ENCODE measurements at places on chromosomes 2 and 18.

- no peak for DNase-seq
Observed at GRCh38 chr18:31079973-31080372, 22.2 kb downstream of the DSC2 start.

- no peak for DNase-seq
Observed at GRCh38 chr18:6010921-6011320, 115.6 kb upstream of the TMEM200C start.

- no peak for DNase-seq
Observed at GRCh38 chr18:73893880-73894279, 253.8 kb downstream of the FBXO15 start.

DNA sequence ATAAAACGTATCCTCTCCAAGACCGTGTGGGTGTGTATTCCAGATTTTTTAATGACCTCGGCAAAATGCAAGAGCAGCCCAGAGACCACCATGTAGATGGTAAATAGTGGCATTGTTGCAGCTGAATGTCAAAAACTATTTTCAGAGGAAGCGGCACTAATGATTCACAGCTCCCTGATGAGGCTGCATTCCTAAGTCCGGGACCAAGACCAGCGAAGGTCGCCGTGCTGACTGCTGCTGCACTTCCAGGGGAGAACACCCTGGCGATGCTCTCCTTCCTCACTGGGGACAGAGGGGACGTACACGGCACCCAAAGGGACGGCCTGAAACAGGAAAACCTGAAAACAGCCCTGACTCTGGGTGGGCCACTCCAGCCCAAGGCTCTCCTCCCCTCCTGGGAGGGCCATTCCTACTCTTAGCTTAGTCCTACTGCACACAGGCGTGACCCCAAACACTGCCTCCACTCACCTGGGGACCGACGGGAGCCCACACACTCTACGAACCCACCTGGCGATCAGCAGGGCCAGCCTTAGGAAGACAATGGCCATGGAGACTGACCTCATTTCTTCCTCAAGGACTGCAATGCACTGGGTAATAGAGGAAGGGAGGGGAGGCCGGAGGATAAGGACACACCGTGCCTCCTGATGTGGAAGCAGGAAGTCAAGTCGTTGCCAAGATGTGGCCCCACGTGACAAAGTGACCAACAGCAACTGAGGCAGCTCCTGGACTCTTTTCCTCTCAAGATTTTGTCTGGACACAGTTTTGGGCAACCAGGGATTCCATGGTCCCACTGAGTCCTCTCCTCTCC, 82.8 kb downstream of the ZNF516 start:
- no peak for DNase-seq

- DNase-seq, result no peak
Observed at GRCh38 chr2:143988082-143988481, 531.8 kb downstream of the ZEB2 start.

- no peak for DNase-seq
Observed at GRCh38 chr2:175003875-175004729, 1.1 kb downstream of the CHN1 start.

DNA sequence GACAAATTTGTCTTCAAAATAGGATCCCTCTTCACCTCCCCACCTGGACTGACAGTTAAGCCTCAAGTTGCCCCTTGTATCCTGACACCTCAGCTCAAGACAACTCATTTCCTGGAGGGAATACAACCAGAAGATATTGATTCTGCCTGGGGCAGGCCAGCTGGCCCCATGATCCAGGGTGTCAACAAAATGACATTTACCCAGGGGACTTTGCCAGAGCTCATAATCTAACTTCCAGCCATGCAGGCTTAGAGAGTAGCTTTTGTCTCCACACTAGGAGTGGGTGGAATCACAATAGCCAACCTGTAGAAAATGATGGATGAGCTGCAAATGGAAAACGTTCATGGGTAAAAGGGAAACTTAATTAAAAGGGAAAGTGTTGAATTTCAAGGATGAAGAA, 220.1 kb upstream of the DPP10 start:
- DNase-seq, result no peak

DNA sequence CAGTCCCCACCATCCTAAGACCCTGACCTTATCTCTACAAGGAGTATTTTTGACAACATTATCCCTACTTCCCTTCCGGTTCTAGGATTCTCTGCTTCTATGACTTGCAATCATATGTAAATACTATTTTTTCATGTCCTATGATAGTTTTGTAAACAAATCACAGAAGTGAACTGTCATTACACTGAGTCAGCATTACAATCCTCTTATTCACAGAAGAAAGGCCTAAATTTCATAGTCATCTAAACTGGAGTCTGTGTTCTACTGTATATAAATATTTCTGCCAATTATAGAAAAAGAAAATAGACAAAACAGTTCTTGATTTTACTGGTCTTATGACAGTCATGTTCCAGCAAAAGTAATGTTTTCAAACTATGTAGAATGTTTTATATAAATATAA, 265.1 kb downstream of the NCKAP5 start:
- DNase-seq, result no peak

DNA sequence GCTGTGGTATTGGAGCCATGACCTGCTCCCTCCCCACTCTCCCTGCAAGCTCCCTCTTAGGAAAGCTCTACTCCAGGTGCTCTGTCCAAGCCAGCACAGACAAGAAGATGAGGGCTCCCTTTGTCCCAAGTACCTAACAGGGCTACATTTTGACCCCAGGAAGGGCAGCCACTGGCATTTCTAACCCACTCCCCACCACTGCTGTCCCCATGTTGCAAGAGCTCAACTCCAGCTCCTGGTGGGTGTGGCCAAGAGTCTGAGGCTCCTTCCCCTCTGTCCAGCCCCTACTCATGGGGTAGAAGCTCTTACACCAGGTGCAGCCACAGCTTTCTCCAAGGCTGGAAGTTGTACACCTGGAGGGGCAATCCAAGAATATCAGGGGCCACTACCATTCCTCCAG, 127.0 kb upstream of the NPAS2 start:
- DNase-seq, result no peak

DNA sequence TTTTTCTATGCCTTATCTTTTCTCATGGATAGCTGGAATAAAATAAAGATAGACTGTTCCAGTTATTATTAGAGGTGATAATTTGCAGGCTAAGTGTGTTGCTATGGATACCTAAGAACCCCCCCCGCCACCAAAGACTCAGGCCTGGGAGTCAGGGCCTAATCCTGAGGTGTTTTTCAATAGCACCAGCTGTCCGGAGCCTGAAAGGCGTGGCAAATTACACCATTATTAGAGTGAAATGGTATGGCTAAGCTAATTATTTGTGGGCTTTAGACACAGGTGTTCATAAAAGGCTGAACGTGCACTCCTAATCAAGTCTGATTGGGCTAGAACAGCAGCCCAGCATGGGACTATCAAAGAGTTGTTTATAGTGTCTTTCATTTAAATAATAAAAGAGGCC, 293.2 kb upstream of the DCC start:
- DNase-seq, result no peak

DNA sequence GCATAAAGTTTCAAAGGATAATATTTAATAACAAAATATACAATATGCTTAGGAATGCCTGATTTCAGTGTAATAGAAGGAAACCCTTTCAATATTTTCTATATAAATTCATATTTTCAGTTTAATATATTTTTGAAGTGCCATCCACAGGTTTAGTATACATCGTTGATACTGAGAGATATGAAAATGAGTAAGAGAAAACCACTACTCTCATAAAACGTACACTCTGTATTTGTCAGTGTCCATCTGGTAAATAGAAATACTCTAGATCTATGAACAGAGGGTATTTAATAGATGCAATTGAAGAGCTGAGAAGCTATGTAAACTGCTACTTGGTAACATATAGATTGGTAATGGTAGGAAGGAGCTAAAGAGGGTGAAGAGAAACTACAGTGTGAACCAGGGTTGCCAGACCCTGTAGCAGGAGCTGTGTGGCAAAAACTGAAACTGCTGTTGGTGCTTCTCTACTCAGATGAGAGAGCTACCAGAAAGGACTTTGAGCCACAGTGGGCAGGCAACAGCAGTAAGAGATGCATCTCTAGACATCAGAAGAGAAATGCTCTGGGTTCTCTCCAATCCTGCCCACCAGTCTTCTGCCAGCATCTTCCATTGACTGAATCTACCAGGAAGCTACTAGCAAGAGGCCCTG, 187.4 kb downstream of the CCDC102B start:
- DNase-seq, result no peak

DNA sequence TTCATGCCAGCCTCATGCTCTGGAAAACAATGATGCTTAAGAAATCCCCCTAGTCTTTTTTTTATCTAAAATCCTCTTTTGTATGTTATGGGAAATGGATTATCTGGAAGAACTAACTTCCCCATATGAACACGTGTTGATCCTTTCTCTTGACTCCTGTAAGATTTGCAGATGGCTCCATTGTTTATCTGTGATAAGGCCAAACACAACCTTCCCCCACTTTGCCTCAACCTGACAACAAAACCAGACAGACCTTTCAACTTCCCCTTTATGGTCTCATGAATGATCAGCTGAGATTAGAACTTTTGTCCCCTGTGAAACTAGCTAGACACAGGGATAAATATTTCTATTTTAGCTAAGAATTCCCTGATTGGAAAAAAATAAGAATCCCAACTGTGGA, 828.0 kb upstream of the CDH2 start:
- no peak for DNase-seq

GRCh38 chr2:228102949-228103348, 78.5 kb downstream of the SPHKAP start:
- no peak for DNase-seq

DNA sequence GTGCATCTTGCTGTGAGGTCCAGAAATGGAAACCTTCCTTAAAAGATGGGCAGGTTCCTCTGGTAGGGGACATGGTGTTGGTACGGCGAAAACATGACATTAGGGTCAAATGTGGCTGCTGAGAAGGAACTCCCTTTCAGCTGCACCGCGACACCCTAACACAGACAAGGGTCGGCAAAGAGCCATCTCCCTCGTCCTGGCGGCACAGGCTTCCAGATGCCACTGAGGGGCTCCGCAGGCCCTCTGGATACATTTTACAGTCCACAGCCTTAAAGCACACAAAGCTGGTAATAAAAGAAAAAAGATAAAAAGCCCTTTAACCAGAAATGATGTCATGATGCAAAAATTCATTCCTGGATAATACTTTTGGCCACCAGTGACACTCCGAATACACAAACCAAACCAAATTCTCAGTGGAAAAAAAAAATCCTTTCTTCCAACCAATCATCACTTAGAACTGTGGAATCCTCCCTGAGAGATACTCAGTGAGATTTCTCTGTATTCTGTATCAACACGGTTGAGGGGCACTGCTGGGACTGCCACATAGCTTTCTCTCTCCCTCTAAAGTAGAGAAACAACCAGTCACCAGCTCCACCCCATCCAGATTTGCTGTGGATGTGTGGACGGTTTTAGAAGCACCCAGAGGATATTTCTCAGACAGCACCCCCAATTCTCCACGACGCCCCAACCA, 174.8 kb downstream of the HDAC4 start:
- no peak for DNase-seq

GRCh38 chr2:105144941-105145300, 96.6 kb upstream of the GPR45 start:
- no peak for DNase-seq

GRCh38 chr2:241570961-241571581, 12.5 kb downstream of the BOK start:
- DNase-seq, result no peak

DNA sequence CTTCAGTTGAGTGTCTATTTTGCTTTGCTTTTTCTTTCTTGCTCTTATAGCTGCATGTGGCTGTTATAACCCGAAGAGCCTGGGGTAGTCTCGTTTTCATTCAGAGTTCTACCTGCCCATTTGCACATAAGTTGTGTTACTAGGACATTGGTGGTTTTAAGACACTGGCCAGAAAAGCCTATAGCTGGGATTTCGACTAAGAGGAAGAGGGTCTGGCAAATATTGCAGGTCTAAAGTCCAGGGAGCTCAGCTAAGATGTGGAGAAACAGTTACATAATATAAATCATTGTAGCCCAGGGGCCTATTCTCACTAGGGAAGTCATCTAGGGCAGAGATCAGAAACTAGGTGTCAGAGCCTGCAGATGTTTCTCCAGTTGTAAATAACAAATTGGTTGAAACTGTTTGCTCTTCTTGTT, 120.8 kb downstream of the BABAM2 start:
- no peak for DNase-seq

- no peak for DNase-seq
Observed at GRCh38 chr2:214035921-214036320, 374.9 kb upstream of the VWC2L start.

DNA sequence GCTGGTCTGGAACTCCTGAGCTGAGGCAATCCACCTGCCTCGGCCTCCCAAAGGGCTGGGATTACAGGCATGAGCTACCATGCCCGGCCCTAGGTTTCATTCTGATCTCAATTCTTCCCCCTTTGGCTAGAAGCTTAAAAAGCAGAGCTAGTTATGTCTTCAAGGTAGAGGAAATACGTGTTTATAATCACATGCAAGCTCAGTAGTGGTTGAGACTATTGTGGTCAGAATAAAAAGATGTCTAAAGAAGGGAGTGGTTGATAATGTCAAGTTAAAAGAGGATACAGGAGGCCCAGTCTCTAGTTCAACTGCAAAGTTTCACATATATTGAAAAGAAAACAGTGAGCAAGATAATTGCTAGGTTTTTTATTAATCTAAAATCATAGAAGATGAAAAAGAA, 807.8 kb upstream of the ACVR2A start:
- no peak for DNase-seq

GRCh38 chr2:23029951-23030350, 355.0 kb upstream of the KLHL29 start:
- DNase-seq, result no peak

DNA sequence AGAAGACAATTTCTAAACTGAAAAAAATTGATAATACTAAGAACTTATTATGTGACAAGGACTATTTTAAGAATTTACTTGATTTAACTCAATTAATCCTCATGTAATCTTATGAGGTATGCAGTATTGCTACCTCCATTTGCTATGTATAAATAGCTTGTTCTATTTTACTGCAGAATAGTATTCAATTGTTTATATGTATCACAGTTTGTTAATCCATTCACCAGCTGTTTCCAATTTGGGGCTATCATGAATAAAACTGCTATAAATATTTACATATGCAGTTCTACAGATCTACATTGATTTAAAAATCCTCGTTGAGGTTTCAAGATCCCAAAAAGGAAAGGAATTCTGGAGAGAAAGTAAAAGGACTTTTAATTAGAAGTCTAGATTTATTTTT, 54.8 kb upstream of the DOCK10 start:
- DNase-seq, result no peak

- no peak for DNase-seq
Observed at GRCh38 chr2:47697000-47697601, 85.8 kb upstream of the MSH6 start.

- DNase-seq, result no peak
Observed at GRCh38 chr2:114614592-114614991, 172.2 kb downstream of the DPP10 start.

GRCh38 chr2:25339791-25340180, 1.9 kb downstream of the DNMT3A start:
- no peak for DNase-seq

- no peak for DNase-seq
Observed at GRCh38 chr2:215812966-215813365, 200.4 kb downstream of the MREG start.

Measured in activated T-helper 1 cell treated with anti-CD3 and anti-CD28 coated beads, Interleukin-2, amount 50 U/mL, for 16 hours (primary cell).